ENCODE measurements at places on chromosomes 11 and 22.

GRCh38 chr22:43177479-43177878, 9.5 kb downstream of the TTLL12 start:
- no peak for DNase-seq

DNA sequence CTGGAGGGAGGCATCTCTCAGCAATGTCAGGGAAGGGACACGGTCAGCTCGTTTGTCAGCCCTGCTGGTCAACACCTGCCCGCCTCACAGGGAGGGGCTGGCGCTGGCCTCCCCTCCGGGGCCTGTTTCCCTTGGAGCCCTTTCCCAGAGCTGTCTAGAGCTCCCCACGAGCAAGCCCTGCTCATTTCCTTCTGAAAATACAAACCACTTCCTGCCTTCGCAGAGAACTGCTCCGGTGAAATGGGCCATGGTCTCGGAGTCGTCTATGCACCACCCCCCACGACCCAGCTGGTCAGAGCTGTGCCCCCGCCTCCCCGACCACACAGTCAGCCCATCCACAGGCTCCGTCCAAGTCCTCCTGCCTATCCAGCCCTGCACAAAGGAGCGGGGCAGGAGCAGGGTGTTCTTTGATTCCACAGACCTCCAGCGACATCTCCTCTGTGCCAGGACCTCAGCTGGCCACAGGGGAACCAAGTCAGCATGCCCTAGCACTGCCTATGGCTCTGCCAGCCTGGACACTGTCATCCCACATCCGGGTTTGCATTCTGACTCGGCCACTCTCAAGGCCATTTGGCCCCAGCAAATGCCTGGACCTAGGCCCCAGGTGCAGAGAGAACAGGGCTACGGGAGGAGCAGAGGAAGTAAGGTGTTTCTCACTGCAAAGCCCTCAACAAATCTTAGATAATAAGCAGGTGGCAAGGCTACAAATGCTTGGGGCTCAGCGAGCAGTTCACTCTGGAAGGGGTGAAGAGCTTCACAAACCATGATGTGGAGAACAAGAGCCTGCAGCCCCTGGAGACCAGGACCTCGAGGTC, 82.1 kb upstream of the WNT11 start:
- no peak for DNase-seq

GRCh38 chr11:19578871-19579270, 133.8 kb upstream of the NAV2 start:
- DNase-seq, result no peak

DNA sequence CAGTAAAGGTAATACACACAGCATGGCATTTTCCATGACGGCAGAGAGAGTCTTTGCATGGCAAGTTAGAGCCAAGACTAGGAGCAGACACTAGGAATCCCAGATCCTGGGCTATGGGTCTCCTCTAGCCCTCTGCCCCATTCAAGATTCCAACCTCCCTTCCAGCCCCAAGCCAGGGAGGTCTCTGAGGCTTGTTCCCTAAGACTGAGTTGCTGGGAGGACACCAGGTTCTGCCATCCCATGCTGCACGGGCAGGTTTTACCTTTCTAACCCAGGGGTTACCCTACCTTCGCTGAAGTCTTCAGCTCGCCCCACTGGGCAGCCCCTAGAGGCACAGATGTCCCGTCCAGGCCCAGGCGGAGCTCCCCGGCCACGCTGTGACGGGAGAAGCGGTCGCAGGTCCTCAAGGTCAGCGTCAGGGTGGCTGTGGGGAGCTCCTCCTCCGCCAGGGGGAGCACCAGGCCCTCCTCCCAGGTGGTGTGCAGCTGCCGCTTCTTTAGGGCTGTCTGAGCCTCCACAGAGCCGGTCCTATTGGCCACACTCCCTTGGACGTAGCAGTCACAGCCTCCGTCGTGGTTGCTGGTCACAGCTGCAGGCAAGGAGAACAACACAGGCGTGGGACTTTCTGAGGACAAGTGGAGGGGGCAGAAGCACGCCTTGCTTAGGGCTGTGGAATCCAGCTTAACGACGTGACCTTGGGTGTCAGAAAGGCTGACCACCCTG, 33.8 kb downstream of the SYT13 start:
- peak; percentile 24 for DNase-seq

GRCh38 chr11:64065141-64065465, 29.4 kb downstream of the FLRT1 start:
- DNase-seq, result no peak

DNA sequence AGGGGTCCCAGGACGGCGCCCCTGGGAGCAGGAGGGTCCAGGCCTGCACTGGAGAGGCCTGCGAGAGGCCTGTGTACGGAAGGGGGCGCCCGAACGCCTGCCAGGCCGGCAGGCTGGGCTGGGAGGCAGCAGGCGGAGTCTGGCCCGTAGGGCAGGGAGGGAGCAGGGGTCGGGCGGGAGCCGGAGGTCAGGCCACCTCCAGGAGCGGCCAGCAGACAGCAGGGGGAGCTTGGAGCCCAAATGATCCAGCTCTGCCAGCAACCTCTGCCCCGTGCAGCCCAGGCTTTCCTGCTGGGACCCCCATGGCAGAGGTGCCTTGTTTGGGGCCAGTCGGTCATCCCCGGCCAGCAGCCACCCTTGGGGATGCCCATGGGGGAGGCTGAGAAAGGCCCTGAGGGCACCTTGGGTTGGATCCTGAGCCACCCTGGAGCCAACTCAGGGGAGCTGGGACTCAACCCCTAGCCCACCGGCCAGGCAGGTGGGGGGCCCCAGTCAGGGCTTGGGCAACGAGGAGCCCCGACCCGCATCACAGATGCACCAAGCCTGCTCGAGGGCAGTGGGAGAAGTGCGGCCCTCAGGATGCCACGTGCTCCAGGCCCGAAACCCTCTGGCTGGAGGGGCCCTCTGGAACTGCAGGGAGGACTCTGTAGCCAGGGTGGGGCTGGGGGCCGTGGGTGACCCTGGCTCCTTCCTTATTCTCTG, 9.6 kb upstream of the SYT8 start:
- DNase-seq, result no peak

GRCh38 chr11:15910761-15911160, 445.6 kb downstream of the SOX6 start:
- no peak for DNase-seq

GRCh38 chr11:71440021-71440755, 8.0 kb downstream of the DHCR7 start:
- DNase-seq, result no peak

GRCh38 chr11:61406067-61406466, 13.7 kb downstream of the TMEM216 start:
- DNase-seq, result no peak

GRCh38 chr11:37612146-37612545, 1014.1 kb upstream of the RAG2 start:
- DNase-seq, result no peak

DNA sequence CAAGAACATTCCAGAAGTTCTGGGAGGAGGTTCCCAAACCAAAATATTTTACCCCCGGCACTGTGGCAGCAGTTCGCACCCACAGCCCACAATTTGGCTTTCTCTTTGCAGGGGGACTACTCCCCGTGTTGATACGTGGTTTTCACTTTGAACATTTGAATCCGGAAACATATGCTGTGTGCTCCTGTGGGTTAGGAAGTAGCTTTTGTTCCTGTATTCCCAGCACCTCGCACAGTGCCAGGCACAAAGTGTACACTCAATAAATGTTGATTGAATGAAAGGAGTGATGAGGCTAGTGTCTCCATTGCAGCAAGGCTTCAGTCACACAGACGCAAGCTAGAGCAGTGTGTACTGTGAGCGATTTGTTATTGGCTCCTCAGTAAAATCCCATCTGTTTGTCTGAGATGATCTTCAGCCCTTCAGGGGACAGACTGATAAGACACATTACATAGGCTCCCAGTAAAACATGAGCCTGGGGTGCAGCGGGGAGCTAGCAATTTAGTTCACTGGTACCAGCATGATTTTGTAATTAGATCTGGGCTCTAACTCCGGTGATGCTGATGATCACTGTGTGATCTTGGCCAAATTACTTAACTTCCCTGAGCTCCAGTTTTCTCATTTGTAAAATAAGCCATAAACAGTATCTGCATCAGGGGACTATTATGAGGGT, 2.2 kb downstream of the LAYN start:
- DNase-seq, result no peak

DNA sequence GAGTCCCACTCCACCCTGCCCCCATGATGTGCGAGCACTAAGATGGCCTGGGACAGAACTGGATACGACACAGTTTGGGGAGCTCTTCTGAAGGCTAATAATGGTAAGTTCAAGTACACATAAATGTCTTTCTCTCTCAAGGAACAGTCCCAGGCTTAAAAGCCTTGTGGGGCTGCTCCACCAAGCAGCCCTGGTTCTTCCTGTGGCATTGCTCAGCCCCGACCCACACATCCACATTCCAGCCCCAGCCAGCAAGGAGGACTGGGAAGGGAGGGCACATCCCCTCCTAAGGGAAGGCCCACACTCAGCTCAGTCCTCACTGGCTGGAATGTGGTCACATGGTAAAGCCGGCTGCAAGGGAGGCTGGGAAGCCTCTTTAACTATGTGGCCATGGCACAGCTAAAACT, 13.3 kb upstream of the MB start:
- DNase-seq, result no peak

GRCh38 chr11:46422588-46422987, 31.0 kb upstream of the CHRM4 start:
- DNase-seq, result no peak

GRCh38 chr22:22752556-22753477, 108.4 kb downstream of the GGTLC2 start:
- DNase-seq, result no peak

DNA sequence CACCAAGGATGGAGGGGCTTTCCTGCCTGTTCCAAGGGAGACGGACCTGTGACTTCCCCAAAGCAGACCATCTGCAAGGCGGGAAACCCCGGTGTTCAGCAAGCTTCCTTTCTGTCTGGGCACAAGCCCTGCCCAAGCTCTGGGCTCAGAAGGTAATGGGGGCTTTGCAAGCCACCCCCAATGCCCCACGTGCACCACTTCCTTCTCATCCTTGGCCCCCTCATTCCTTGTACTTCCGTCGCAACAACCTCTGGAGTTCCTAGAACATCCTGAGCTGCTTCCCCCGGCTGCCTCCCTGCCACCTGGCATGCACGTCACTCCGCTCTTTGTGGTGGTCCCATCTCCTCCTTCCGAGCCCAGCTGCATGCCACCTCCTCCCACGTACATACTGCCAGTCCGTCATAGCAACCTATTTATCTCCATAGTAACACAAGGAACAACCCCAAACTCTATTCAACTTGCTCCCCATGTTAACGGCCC, 3.9 kb downstream of the MYEOV start:
- DNase-seq, result peak; percentile 13

DNA sequence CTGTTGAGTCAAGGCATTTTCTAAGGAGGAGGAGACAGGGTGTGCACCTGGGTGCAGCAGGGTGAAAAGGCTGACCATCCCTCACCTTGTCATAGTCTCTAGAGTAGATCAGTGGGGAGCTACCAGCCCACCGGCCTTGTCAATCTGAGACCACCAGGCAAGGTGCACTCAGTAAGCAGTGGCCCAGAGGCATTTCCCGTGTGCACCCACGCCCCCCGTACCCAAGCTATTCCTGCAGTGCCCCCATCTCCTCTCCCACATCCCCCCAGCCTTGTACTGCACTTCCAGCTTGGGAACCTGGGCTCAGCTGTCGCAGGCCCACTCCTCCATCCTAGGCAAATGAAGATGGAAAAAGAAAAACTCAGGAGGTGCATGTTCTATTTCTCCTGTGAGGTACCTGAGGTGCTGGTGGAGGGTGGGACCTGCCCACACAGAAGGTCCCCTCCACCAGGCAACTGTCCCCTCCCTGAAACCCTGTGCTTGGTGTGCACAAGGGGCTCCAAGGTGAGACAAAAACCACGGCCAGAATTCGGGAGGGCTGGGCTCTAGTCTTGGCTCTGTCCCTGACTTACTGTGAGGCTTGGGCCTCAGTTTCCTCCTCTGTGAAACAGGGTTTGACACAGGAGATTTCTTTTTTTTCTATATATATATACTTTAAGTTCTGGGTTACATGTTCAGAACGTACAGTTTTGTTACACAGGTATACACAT, 8.4 kb downstream of the P2RY2 start:
- DNase-seq, result no peak

DNA sequence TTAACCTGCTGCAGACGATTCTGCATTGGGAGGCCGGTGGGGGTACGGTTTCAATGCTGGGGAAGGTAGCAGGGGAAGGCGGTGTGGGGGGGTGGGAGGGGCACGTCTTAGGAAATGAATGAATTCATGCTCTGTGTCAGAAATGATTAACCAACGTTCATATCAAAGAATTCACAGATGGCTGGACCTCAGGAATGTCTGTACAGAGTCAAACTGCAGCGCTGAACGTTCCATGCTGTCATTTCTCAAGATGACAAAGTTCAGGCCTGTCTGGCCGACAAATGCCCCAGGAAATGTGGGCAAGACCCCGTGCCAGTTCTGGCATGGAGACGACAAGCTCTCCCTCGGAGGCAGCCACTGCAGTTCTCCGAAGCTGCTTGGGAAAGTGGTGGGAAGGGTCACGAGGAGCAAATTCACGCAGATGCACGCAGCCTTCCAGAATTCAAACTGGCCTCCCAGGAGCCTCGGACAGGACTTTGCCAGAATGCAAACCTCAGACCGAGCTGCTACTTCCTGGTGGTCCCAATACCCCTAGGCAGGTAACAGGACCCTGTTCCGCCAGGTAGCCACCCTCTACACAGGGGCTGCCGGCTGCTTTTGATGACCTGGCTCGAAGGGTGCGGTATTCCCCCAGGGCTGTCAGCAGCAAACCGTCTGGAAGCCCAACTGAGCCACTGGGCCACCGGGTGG, 81.5 kb downstream of the TRMU start:
- DNase-seq, result no peak

DNA sequence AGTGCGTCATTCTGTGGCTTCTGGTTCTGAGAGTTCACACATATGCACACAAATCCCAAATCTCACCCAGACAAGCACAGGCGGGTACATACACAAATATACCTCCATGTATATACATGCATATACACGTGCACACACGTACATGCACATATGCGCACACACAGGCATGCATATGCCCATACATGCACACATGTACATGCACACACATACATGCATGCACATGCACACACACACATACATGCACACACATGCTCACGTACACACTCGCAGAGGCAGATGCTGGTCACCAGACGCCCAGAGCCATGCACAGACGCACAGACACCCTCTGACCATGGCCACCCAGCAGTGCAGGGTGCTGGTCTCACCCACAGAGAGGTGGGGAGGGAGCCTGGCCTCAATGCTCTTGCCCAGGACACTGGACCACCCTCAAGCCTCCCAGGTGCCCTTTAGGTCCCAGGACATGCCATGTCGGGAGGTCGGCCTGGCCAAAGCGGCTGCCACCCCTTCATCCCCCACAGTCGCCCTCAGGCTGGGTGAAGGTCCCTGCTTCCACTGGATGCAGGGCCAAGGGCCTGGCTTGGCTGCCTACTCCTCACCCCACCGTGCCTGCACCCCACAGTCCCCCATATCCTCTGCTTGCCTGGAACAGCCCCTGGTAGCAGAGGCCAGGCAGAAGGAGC, 9.5 kb downstream of the DUSP8 start:
- DNase-seq, result no peak

- no peak for DNase-seq
Observed at GRCh38 chr11:73225001-73225686, 7.1 kb downstream of the P2RY2 start.
